Endothelial cell of umbilical vein (primary cell): ENCODE measurements at places on chromosomes 2 and 18.

DNA sequence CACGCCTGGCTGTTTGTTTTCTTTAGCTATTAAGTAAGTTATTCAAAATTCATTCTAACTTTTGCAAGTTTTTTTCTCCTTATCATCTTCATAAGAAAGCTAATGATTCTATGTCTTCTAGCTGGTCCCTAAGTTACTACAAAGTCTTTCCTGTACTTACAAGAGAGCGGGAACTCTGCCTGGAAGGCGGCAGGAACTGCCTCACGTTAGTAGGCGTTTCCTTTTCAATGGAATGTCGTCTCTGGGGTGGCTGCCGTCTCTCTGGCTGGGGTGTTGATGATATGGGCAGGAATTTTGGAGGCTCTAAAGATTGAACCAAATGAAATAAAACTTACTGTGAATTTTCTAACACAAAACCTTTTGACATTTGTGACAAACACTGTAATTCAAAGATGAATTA, 55.5 kb downstream of the PRELID3A start:
- DNase-seq = peak; percentile 49

DNA sequence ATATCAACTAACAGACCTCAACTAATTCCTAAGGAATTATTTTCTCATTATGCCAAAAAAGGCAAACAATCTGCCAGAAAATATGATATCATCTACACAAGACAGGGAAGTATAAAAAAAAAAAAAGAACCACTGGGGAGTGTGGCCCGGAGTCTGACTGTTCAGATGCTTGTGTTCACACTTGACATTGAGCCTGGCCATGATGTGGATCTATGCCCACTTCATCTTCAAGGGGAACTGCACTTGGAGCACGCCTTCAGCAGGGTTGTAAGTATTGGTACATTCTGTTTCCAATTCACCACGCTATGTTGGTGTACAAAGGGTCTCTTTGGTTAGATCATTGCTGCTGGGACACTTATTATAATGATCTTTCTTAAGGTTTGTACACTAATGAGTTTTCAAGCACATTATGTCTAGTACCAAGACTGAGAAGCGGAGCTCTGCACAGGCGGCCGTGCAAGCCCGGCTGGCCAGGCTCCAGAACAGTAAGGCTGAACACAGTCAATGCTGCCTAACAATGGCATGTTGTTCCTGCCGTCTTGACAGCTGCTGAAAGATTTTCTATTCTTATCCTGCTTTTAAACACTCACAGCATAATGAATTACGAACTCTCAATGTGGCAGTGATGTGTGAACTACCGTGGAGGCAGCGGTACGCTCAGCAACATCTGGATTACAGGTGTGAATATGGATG, 788.4 kb upstream of the SOX11 start:
- no peak for DNase-seq

DNA sequence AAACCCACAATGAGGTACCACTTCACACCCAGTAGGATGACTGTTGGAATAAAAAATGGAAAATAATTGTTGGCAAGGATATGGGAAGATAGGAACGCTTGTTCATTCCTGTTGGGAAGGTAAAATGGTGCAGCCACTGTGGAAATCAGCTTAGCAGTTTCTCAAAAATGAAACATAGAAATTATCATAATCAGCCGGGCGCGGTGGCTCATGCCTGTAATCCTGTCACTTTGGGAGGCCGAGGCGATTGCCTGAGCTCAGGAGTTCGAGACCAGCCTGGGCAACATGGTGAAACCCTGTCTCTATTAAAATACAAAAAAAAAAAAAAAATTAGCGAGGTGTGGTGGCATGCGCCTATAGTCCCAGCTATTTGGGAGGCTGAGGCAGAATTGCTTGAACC, 23.4 kb downstream of the AMER3 start:
- no peak for DNase-seq

- no peak for DNase-seq
Measured at GRCh38 chr2:101995804-101996203, 4.0 kb downstream of the IL1R2 start.

DNA sequence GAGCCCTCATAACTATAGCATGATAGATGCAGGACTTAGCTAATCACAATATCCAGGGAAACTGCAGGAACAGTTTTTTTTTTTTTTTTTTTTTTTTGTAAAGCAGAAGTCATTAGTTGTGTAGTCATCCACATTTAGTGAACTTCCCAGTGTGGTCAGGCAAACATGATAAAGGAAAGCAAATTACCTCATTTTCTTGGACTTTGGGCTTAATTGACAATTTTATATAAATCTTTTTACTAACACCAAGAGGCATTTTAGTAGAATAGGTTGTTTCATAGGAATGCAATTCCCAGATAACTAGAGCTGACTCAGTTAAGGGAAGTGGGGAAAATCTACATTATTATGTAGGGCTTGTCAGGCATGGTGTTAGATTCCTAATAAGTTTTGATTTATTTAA, 142.7 kb upstream of the GCFC2 start:
- DNase-seq = no peak

DNA sequence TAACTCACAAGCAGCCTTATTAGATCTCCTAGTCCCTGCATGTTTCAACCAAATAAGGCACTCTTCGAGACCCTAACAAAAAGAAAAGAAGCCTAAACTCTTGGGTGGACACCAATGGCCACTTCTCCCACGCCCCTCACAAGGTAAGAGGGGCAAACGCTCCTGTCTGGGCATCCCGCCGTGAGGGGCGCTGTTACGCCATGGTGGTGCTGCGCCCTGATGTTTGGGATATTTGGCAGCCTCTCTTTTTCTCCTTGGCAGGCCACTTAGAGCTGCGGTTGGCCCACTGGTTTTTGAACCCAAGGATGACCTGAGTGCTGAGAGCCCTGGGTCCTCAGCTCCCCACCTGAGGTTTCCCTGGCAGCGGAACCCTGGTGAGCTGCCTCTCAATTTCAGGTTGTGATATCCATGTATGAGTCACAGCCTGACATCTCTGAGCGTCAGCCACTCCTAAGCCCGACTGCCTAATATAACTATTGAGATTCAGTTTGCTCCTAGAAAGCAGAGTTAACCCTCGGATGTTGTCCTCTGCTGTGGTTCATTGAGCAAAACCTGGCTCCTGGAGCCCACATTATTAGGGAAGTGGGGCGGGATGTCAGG, 103.3 kb downstream of the COL6A3 start:
- DNase-seq = no peak

GRCh38 chr2:52289741-52290140, 1257.8 kb upstream of the NRXN1 start:
- DNase-seq = no peak
